Bronchial epithelial cell (primary cell): ENCODE measurements at places on chromosomes 2 and 18. TPM values are rescaled to one million over a fixed set of nuclear protein-coding genes. Genes with fewer than 3 reads are reported as not detected.

Gene GATA6
- total RNA-seq: 2.9 and 3.1 TPM in 2 replicates

- DNase-seq: no peak
Measured at GRCh38 chr18:37218022-37218590, 347.5 kb downstream of the CELF4 start.

DNA sequence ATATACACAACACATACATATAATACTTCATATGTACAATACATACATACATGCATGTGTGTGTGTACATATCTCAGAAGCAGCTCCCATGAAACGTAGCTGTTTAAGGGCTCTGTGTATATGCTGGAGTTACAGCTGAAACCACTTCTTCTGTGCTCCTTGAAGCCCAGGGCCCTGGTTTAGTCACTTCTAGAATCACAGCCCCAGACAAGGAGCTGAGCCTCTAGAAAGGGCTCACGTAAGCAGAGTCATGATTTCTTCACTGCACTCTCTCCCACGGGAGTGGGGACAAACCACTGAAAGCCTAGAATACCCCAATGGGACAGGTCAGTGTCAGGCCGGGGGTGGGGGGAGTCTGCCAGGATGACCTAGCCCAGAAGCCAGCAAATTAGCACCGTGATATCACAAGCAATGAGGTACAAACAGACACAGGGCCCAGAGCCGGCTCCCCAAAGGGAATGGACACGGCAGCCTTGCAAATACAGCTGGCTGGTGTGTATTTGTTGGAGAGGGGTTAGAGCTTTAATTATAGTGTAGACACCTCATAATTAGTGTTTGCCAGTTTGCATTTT is 90.3 kb downstream of the C1QL2 start:
- DNase-seq: no peak

- DNase-seq: no peak
Measured at GRCh38 chr18:70256184-70256583, 32.7 kb upstream of the SOCS6 start.
